NCI-H748 treated with DMSO at 0.1 percent for 48 hours (cell line): ENCODE measurements at places on chromosomes 2 and 18.

DNA sequence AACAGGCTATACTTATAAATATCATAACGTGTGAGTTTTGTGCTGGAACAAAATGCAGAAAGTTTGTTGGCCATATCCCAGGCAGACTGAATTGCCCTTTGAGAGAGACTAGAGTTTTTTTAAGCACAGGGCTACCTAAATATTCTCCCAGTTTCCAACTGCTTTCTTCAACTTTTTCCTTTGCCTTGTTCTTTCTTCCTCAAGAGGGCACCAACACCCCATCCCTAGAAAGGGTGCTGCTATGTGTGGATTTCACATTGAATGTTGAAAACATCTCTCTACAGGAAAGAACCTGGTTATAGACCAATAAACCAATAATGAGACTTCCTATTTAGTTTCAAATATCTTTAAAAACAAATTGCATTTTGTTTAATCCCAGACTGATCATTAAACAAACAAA lies 87.9 kb downstream of the ICOS start:
- DNase-seq: no peak

DNA sequence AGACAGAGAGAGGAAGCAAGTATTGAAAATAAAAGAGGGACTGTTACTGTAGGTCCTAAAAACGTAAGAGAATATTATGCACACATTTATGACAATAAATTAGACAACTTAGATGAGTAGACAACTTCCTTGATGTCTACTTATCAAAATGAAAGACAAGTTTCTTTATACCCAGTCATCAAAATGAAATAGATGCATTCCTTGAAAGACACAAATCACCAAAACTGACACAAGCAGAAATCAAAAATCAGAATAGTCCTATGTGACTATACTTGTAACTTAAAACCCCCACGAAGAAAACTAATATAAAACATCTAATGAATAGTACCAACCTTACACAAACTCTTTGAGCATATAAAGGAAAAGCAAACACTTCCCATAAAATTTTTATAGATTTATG lies 14.5 kb downstream of the RTN4 start:
- DNase-seq: no peak

GRCh38 chr2:238238766-238239542 lies 884 bp downstream of the HES6 start:
- DNase-seq: no peak

DNA sequence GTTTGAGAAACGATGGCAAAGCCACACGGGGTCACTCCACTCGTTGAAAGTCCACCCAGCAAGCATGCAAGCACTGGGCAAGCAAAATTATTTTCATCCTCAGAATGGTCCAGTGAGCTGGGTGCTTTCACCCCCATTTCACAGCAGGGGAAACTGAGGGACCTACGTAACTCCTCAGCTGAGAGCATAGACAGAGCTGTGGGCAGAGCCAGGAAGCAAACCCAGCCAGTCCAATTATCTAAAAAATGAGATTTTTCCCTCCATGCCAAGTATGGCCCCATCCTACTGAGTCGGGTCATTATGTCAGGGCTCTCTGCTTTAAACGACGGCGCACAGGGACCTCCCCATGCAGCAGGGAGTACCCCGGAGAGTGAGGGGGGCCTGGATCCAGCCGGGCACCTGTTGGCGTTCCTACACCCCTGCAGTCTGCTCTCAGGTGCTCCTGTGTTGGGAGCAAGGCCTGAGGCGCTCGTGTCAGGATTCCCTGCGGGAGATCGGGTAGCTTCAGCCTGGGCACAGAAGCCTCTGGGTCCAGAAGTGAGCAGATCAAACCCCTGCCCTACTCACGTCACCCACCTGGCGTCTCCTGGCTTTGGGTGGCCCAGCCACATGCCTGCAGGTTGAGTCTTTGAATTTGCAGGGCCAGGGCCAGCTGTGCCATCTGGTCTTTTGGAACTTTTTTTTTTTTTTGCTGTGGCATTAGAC lies 17.3 kb downstream of the TWIST2 start:
- no peak for DNase-seq

DNA sequence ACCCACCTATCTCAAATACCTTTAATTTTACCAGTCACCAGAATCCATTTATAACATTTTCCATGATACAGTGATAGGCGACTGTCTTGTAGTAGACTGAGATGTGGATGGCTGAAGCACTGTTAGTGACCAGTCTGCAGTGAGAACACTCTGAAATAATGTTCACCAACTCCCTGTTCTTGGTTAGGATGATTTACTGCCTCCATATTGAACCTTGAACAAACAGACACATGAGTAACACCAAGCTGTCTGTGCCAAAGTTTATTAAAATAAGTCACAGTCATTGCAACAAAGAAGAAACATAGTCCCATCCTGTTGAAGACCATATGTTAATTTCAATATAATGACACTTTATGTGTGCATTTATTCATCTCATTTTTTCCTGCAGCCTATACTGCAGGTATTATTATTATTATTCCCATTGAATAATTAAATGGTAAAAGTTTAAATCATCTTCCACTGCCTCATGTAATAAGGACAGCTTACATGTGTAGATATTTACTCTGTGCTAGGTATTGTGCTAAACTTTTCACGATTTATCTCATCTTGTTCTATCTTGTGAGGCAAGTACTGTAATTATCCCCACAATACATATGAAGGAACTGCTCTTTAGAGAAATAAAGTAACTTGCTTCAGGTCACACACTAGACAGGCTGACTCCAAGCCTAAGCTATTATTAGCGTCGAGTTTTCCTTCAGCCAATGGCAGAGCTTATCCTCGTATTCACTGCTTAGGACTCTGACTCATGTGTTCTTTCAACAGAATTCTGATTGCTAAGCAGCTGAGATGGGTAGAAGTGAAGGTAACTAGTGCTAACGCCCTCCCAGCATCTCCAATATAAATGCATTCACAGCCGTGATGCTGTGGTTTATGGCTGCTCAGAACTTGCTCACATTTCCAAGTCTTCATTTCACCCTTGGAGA lies 62.5 kb downstream of the ONECUT2 start:
- DNase-seq: no peak

DNA sequence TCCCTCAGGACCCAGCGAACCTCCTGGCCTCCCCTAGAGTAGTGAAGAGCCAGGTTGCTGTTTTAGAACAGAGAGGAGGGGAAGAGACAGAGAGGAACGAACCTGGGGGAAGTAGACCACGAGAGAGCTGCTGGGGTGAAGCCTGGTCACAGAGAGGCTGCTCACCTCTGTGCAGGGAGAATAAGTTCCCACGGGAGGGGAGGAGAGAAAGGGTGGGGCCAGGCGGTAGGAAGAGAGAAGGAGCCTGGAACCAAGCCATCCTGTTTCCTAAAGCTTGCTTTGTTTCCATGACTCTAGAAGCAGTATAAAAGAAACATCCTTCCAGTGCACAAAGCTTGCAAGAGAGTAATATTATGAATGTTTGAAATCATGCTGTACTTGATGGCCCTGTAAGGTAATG lies 147.9 kb downstream of the MYT1L start:
- no peak for DNase-seq

DNA sequence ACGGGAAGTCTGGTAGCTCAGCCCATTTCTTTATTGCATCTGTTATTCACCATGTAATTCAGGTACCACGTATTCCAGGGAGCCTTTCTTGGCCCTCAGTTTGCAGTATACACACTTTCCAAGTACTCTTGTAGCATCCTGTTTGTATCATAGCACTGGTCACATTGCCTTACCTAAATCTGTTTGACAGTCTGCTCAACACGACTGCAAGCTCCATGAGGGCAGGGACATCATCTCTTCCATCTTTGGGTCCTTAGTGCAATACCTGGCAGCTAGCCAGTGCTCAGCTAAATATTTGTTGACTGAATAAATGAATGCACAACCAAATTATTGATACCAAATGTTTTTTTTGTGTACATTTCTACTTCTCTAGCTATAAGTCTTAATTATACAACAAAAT lies 11.2 kb upstream of the IL18R1 start:
- DNase-seq: no peak

GRCh38 chr2:127098711-127099110 lies 8.2 kb downstream of the BIN1 start:
- DNase-seq: no peak

DNA sequence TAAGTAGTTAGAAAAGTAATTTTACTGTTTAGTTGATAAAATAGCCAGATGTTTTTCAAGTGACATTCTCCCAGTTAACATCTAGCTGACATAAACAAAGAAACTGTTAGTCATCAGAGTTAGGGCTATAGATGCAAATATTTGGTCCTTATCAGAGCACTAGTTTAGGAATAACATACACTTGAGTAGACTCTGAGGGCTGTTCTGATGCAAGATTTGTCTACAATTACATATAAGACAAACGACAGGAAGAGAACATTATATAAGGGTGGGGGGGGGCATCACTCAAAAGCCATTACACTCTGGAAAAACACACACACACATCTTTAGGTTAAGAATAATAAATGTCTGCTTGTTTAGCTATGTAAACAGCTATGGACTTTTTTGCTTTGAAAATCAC lies 554.4 kb upstream of the LRRTM1 start:
- no peak for DNase-seq

GRCh38 chr18:12891561-12891960 lies 7.5 kb upstream of the PTPN2 start:
- DNase-seq: no peak
